Sigmoid colon (tissue), 7 donors: ENCODE measurements at places on chromosomes 16 and 17. TPM values are rescaled to one million over a fixed set of nuclear protein-coding genes. Genes with fewer than 3 reads are reported as not detected.

GRCh38 chr17:34886831-34887230, 74.4 kb downstream of the CCT6B start:
- H3K4me1 ChIP-seq = no peaks in the 10 kb centered on the region
- H3K27me3 ChIP-seq = peaks cover 9% of the 10 kb centered on the region
- no peak overlapping the region for H3K27ac ChIP-seq

DNA sequence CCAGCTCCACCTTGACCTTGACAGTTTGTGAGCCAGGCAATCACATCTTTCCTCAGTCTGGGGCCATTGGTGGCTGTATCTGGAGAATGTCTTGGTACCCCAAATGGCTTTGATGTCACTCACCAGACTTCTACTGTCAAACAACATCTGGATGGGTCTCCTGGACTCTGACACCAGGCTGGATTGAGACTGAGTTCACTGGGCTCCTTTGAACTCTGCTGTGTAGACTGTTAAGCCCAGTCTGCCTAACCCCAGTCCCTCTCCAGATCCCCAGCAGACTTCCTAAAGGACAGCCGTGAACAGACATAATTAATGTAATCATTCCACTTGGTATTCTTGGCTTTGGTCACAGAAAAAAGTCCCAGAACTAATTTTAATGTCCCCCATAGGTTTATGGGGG, 84.1 kb upstream of the KIFC3 start:
- peaks cover 29% of the 10 kb centered on the region for H3K27me3 ChIP-seq
- no peak overlapping the region for H3K4me3 ChIP-seq
- DNase-seq = no peak
- H3K36me3 ChIP-seq = no peaks in the 10 kb centered on the region

GRCh38 chr17:63740464-63741142, 996 bp downstream of the STRADA start:
- DNase-seq = no peak
- peaks cover 17% of the 10 kb centered on the region for H3K4me1 ChIP-seq
- H3K4me3 ChIP-seq = peak overlapping the region; percentile 58
- no peaks in the 10 kb centered on the region for H3K36me3 ChIP-seq
- peak overlapping the region; percentile 91 for H3K27ac ChIP-seq
- no peaks in the 10 kb centered on the region for H3K27me3 ChIP-seq

DNA sequence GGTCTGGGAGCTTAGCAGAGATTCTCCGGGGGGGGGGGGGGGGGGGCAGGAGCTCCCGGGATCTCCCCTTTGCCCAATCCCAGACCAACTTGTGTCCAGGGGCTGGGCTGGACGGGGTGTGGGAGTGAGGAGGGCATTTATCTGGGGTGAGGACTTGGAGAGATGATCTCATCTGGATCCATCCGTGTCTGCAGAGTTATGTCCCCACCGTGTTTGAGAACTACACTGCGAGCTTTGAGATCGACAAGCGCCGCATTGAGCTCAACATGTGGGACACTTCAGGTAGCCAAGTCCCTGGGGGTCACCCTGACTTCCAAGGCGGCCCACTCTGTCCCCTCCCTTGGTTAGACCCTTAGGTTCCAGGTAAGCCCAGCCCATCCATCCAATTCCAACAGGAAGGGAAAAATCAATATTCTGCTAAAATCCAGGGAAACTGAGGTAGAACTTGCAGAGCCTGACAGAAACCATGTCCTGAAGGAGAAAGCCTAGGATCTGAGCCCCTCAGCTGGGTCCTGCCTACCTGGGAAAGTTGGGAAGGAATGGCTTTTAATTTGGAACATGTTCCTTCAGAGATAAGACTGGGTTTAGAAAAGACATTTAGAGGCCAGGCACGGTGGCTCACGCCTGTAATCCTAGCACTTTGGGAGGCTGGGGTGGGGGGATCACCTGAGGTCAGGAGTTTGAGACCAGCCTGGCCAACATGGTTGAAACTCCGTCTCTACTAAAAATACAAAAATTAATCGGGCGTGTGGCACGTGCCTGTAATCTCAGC, 921 bp downstream of the RND2 start:
- H3K36me3 ChIP-seq = no peaks in the 10 kb centered on the region
- peak overlapping the region; percentile 63 for H3K4me3 ChIP-seq
- DNase-seq = no peak
- H3K27ac ChIP-seq = peak overlapping the region; percentile 79
- H3K4me1 ChIP-seq = peaks cover 14% of the 10 kb centered on the region
- H3K27me3 ChIP-seq = no peaks in the 10 kb centered on the region

DNA sequence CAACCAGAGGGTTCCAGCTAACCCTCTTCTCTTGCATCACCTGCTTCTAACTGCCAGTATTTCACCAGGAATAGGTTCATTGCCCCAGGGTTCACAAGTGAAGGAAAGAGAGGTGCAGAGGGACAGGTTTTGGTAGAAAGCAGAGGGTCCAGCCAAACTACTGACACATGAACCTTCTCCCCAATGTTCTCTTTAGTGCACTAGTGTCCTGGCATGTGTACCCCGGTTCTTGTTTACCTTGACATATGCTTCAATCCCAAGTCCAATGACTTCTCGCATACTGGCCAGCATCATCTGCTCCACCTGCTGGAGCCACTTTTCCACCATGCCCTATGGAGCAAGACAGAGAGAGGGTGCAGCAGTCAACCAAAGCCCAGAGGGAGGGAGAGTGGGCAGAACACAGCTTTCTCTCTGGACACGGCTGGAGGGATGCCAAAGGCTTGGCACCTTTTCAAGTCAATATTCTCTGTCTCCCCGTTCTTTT, 90.6 kb downstream of the DNAH3 start:
- H3K27me3 ChIP-seq = no peaks in the 10 kb centered on the region
- no peaks in the 10 kb centered on the region for H3K4me1 ChIP-seq
- no peak overlapping the region for H3K4me3 ChIP-seq
- DNase-seq = peak; percentile 43
- no peaks in the 10 kb centered on the region for H3K36me3 ChIP-seq

- H3K4me3 ChIP-seq = no peak overlapping the region
- H3K27ac ChIP-seq = no peak overlapping the region
- H3K36me3 ChIP-seq = no peaks in the 10 kb centered on the region
- H3K4me1 ChIP-seq = peaks cover 82% of the 10 kb centered on the region
Measured at GRCh38 chr16:85210423-85211169, 98.3 kb upstream of the CIBAR2 start.

DNA sequence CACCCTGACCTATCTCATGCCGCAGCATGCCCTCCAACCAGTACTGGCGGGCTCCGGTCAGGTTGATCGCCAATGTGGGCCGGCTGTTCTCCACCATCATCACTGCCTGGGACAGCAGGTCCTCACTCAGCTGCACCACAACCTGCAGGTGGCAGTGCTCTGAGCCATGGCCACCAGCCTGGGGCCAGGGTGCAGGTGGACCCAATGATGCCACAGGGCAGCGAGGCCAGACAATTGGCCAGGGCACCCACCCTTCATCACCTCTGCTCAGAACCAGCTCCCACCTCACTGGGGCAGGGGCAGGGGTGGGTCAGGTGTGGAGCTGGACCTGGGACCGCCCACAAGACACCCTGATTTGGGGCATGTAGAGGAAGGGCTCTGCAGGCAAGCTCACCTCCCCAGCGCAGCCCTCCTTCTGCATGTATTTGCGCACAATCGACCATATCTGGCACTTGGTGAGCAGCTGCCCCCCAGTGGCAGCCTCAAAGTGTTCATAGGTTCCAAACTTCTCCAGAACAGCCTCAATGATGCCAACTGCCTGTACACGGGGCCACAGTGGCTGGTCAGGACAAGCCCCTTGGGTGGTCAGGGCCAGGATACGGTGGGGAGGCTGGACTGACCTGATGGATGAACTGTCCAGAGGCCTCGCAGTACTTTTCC, 4.2 kb downstream of the MATCAP1 start:
- DNase-seq = no peak
- no peaks in the 10 kb centered on the region for H3K36me3 ChIP-seq
- H3K4me3 ChIP-seq = no peak overlapping the region
- peaks cover 49% of the 10 kb centered on the region for H3K4me1 ChIP-seq
- H3K27me3 ChIP-seq = no peaks in the 10 kb centered on the region
- H3K27ac ChIP-seq = no peak overlapping the region

DNA sequence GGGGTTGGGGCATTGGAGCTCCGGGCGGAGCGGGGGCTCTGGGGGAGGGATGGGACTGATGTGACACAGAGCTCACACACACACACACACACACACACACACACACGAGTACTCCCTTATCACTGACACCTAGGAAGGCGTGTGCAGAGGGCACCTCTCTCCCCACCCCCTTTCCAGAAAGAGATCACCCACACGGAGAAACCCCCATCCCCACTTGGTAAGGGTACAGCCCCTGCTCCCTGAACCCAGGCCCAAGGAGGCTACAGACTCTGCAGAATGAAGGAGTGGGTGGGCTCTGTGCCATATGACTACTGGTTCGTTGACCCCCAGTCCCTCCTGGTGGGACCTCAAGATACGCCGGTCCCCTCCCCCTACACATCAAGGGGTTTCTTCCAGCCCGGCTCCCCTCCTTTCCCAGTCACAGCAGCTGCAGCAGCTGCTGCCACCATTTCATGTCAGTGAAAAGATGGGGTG, 8.7 kb upstream of the ARHGAP23 start:
- peak overlapping the region; percentile 64 for H3K4me3 ChIP-seq
- H3K27ac ChIP-seq = peak overlapping the region; percentile 77
- H3K36me3 ChIP-seq = no peaks in the 10 kb centered on the region
- H3K4me1 ChIP-seq = peaks cover 50% of the 10 kb centered on the region

DNA sequence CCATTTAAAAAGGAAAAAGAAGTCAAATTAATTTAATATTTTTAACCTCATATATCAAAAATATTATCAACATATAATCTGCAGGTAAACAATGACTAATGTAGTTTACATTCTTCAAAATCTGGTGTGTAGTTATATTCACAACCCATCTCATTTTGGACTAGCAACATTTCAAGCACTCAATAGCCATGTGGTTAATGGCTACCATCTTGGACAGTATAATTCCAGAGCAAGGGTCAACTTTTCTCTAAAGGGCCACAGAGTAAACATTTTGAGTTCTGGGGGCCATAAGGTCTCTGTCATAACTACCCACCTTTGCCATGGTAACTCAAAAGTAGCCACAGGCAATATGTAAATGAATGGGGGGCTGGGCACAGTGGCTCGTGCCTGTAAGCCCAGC, 153.9 kb downstream of the PARN start:
- no peaks in the 10 kb centered on the region for H3K36me3 ChIP-seq
- no peak overlapping the region for H3K27ac ChIP-seq
- no peak for DNase-seq
- H3K4me1 ChIP-seq = no peaks in the 10 kb centered on the region
- no peak overlapping the region for H3K4me3 ChIP-seq
- no peaks in the 10 kb centered on the region for H3K27me3 ChIP-seq

- no peak overlapping the region for H3K27ac ChIP-seq
- no peaks in the 10 kb centered on the region for H3K36me3 ChIP-seq
- no peak overlapping the region for H3K4me3 ChIP-seq
Measured at GRCh38 chr17:9071016-9071415, 49.7 kb downstream of the NTN1 start.

- H3K36me3 ChIP-seq = no peaks in the 10 kb centered on the region
- H3K4me3 ChIP-seq = no peak overlapping the region
- H3K4me1 ChIP-seq = no peaks in the 10 kb centered on the region
- H3K27me3 ChIP-seq = peaks cover 35% of the 10 kb centered on the region
- no peak overlapping the region for H3K27ac ChIP-seq
Measured at GRCh38 chr16:86932130-86932982, 354.0 kb downstream of the FOXL1 start.

- H3K36me3 ChIP-seq = no peaks in the 10 kb centered on the region
- no peak overlapping the region for H3K27ac ChIP-seq
- no peak for DNase-seq
- no peak overlapping the region for H3K4me3 ChIP-seq
Measured at GRCh38 chr16:73216932-73217331, 169.0 kb upstream of the ZFHX3 start.

- DNase-seq = no peak
- no peaks in the 10 kb centered on the region for H3K27me3 ChIP-seq
- no peak overlapping the region for H3K4me3 ChIP-seq
- no peaks in the 10 kb centered on the region for H3K4me1 ChIP-seq
- H3K27ac ChIP-seq = no peak overlapping the region
Measured at GRCh38 chr17:61967729-61968128, 39.9 kb upstream of the INTS2 start.

DNA sequence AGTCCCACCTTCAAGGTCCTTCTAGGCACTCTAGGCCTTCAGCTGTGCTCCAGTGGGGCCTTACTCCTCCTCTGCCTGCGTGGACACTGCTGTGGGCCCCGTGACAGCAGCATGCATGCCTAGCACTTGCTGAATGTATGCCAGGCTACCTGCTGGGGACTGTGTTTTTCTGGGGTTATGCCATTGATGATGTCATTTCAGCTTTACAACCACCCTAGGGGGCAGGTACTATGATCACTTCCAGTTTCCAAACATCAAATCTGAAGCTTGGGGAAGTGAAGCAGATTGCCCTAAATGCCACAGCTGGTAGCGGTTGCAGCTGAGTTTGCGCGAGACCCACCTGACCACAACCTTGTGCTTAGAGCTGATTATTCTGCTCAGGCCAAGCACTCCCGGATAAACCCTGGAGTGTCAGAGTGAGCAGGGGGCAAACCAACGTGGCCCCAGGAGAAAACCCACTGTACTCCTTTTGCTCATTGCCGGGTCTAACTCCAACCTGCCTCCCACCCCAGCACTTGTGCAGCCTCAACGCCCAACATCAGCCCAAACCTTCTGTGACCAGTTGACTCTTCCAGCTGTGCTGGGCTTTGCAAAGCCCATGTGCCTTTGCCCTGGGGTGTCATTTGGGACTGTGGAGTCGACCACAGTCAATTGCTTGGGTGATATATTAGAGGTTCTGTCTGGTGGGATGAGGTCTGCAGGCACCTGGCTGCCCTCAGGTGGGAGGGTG, 168.4 kb downstream of the ENGASE start:
- H3K4me3 ChIP-seq = no peak overlapping the region
- H3K27me3 ChIP-seq = no peaks in the 10 kb centered on the region
- no peak for DNase-seq
- H3K27ac ChIP-seq = no peak overlapping the region

GRCh38 chr16:86554917-86555703, at the start of gene MTHFSD:
MTHFSD (minus strand) TSS chr16:86555235; CDS start chr16:86555184, 51 bp downstream.
- peak within 1 kb of the TSS; percentile 84 for H3K27ac ChIP-seq
- DNase-seq = peak; percentile 96
- no peaks in the 10 kb centered on the region for H3K36me3 ChIP-seq
- H3K27me3 ChIP-seq = peaks cover 8% of the 10 kb centered on the region
- H3K4me1 ChIP-seq = peaks cover 14% of the 10 kb centered on the region

DNA sequence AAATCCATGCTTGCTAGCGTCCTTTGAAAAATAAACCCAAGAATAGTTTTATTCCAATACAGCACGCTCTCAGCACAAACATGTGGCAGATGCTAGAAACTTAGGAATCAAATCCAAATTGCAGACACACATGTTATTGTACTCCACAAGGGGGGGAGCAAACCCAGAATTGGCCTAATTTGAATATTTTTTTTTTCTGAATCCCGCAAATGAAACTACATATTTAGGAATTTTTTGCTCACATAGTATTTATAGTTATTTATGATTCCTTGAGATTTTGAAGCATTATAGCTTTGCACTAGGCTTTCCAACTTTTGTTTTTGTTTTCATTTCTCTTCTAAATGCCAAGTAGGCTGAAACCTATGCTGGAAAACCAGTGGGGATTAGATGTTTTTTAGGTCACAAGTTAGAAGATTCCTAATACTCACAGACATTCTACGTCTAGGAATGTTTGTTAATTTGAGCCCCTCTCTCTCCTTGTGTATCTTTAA, 59.3 kb upstream of the CDH11 start:
- peaks cover 7% of the 10 kb centered on the region for H3K4me1 ChIP-seq
- DNase-seq = no peak
- H3K27ac ChIP-seq = no peak overlapping the region
- H3K4me3 ChIP-seq = no peak overlapping the region
- H3K36me3 ChIP-seq = no peaks in the 10 kb centered on the region
- H3K27me3 ChIP-seq = no peaks in the 10 kb centered on the region

Gene TLCD3A
- 2.6 TPM for total RNA-seq

Gene CCDC102A
- total RNA-seq = 21.6 TPM

Gene C16orf54
- 0.95 TPM for total RNA-seq

Gene GSG1L
- 0.41 TPM for total RNA-seq

Gene TSR1
- total RNA-seq = 21.9 TPM

Gene SEZ6L2
- 1.1 TPM for total RNA-seq

Gene CHST5
- not detected for total RNA-seq
